ENCODE measurements at places on chromosomes 6 and 20. TPM values are rescaled to one million over a fixed set of nuclear protein-coding genes. Genes with fewer than 3 reads are reported as not detected.

Gene BPIFB2
- polyA plus RNA-seq, result not detected

Gene HSPA1L
- polyA plus RNA-seq, result 1.2 TPM

Gene TMEM170B
- 0.36 TPM for polyA plus RNA-seq

Gene BPIFA1
- not detected for polyA plus RNA-seq

Gene SLC17A2
- polyA plus RNA-seq, result not detected

Gene PARD6B
- 0.70 TPM for polyA plus RNA-seq

Gene C6orf163
- polyA plus RNA-seq, result 0.56 TPM

Gene C6orf58
- not detected for polyA plus RNA-seq

Data from IgD-negative memory B cell (primary cell).